Activated CD4-positive, alpha-beta T cell treated with anti-CD3 and anti-CD28 coated beads, Interleukin-2, Interleukin-4, amounts not matched to agents 100 ng/mL and 50 ng/mL, durations not matched to agents 16 hours and 8 hours (primary cell): ENCODE measurements at places on chromosomes 6 and 20.
A peak's percentile ranks its signal among the peaks of the same experiment; 100 is the strongest.

DNA sequence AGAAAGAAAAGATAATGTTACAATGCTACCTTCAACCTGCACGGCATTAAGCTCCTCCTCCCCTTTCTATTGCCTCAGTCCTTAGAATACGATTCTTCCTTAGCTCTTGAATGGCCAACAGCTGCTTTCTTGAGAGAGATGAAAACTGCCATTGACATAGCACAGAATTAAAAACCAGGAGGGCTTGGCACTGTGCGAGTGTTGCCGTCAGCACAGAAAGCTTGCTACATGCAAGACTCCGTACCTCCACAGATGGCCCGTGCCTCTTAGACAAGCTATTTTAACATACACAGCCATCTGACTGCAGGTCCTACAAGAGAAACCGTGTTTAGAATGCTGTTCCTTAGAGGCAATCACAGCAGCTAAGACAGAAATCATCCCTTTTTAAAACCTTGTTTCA is 51.7 kb downstream of the ALDH5A1 start:
- no peak for DNase-seq

DNA sequence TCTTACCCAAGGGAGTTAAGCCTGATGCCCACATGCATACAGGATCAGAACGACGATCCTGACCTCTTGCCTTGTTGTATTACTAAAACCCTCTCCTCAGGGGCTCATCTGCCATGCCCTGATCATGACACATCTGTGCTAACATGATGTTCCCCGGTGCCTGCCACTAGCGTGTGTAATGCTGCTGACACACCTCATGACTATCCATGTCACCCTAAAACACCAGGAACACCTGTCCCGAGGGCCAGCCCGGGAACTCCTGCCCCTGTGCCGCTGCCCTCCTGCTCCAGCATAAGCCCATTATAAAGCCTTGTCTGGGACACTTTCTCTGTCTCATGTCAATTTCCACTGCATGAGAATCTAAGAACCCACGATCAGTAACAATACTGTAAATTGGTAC is 7.6 kb downstream of the SERPINB6 start:
- DNase-seq, result no peak

DNA sequence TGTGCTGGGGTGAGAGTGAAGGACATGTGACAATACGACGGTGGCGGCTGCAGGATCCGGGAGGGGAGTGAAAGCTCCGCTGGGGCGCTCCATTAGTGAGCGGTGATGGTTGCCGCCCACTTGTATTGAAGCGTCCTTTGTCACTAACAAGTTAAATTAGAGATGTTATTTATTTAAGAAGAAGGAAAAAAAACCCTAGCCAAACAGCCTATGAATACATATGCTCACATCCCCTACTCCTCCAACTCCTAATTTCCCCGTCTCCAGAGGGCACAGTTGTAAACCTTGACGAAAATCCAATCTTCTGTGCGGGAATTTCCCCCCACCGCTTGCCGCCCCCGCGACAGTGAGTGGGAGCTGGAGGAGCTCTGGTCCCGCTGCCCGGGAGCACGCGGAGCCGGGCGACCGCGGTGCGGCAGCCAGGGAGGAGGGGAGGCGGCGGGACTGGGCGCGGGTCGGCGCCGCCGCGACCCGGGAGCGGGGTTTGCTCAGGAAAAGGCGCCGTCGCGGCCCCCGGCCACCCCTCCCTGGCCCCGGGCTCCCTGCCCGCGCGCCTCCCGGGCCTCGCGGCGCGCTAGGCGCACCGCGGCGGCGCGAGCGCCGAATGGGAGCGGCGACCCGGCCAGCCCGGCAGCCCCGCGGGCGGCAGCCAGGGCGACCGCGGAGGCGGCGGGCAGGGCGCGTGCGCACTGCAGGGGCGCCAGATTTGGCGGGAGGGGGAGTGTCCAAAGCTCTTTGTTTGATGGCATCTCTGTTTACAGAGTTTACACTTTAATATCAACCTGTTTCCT is at the start of gene MYB:
Gene MYB, plus strand, starts transcription at position 767 of the 791 bp plus-strand sequence. CDS start 206 bp downstream, outside the sequence.
- peak; percentile 89 for DNase-seq

DNA sequence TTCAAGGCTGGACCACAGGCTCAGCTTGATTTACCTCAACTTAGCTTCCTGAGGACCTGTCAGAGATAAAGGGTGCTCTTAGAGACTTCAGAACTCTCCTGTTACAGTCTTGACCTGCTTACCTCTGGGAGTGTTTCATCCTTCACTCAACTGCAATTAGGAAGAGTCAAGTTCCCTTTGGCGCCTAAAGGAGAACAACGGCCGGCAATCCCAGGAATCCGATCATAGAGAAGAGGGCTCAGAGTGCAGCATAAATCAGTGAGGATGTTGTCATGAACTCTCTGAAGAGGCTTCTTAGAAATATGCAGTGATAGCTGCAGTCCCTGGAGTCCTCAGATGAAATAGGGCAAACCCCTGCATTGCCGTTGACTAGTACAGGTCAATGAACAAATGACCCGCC is 36.4 kb downstream of the LYRM2 start:
- no peak for DNase-seq

DNA sequence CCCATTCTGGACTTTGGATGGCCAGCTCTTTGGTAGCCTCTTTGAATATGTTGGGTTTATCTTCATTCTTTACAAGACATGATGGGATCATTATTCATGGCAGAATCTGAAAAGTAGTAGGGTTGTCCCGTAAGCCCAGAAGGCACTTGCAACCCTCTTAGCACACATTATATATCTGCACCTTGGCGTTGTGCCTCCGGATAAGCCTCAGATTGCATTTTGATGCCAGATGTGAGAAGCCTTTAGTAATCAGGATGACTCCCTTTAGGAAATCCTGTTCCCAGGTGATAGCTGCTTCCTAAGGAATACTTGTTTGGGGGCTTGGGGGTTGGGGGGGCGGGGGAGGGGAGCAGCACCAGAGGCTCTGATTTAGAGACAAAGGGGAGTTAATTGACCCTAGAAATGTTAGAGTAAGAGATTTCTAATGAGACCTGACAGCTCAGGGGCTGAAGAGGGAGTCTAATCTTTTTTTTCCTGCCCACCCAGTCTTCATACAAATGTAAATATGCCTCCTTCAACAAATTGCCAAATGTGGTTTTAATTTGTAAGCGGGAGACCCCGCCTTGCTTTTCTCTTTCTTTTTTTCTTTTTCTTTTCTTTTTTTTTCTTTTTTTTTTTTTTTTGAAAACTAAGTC is 55.1 kb downstream of the JAG1 start:
- no peak for DNase-seq

DNA sequence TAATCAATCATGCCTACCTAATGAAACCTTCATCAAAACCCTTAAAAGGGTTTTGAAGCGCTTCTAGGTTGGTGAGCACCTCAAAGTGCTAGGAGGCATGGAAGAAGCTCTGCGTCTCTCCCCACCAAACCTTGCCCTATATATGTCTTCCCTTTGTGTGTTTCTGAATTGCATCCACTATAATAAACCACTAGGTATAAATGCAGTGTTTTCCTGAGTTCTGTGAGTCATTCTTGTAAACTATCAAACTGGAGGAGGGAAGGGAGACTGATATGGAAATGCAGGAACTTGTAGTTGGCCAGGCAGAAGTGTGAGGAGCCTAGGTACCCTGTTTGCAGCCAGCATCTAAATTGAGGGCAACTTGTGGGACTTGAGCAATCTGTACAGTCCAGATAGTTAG is 698.8 kb downstream of the DOK5 start:
- no peak for DNase-seq

DNA sequence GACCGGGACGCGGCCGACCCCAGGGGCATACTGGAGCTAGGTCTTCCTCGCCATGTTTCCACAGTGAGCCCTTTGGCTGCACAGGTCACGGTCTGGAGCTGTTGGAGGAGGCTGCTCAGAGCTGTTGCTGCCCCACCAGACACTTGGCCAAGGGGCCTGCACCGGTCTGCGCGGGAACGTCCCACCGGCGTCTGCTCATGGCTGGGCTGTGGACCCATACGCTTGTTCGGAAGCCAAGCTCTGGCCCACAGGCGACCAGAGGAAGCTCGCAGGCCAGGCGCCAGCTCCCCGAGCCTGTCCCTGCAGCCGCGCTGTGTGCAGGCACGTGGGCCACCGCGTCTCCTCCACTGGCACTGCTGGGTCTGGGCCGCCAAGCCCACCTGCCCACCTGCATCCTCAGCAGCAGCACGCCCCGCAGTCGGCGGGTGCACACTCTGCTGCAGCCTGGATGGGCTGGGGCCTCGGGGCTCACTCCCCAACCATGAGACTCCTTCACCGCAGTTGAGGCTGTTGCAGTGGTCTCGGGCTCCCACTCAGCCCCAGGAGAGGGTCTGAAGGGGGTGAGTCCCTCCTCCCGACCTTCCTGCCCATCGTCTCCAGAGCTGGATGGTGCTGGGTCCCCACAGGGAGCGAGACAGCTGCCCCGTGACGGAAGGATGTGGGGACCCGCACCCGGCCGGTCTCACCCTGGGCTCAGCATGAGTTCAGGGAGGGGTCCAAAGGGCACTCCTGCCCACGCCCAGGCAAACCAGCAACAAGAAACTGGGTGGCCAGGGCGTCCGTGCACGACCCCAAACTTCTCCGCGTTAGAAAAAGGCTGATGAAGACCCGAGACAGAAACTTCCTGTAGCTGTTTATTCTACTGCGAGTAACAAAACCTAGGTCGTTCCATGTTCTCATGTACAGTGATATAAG is 15.5 kb upstream of the TCFL5 start:
- DNase-seq, result no peak

DNA sequence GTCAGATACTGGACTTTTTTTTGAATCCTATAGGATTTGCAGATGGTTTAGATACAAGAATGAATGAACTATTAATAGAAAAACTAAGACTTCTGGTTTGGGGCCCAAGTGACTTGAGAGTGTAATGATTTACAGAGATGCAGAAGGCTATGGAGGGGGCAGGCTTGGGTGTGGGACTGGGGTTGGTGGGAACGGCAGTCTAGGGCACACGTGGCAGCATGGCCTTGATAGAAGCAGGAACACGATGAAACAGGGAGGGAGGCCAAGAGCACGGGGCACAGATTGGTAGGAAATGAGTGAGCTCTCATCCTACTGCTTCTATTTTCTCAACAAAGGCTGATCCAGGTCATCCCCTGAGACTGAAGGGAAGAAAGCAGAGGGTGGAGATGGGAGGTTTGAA is 3.4 kb upstream of the UST start:
- DNase-seq, result no peak

GRCh38 chr20:48631114-48632016 is 196.4 kb downstream of the PREX1 start:
- no peak for DNase-seq

DNA sequence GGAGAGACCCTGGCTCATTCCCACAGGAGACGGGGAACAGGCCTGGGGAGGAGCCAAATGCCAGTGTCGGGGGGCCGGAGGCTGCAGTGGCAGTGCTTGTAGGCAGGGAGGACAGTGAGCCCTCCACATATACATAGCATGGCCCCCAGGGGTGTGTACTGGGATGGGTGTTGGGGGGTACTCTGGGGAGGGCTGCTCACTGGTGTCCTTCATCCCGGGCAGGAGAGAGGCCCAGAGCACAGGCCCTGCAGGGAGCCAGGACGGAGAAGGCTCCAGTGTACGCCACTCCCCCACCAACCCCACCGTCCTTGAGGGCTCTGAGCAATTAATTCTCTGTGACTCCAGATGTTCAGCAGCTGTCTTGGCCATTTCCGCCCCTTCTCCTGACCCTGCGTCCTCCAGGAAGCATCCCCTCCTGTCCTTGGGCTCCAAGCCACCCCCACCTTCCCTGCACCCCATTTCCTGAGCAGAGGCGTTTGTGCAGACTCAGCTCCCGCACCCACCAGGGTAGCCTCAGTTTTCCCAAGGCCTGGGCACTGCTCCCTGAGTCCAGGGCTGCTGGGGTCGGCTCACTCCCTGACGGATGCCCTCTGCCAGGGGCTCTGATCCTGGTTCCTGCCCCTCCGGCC is 3.4 kb upstream of the ABHD16B start:
- DNase-seq, result no peak

DNA sequence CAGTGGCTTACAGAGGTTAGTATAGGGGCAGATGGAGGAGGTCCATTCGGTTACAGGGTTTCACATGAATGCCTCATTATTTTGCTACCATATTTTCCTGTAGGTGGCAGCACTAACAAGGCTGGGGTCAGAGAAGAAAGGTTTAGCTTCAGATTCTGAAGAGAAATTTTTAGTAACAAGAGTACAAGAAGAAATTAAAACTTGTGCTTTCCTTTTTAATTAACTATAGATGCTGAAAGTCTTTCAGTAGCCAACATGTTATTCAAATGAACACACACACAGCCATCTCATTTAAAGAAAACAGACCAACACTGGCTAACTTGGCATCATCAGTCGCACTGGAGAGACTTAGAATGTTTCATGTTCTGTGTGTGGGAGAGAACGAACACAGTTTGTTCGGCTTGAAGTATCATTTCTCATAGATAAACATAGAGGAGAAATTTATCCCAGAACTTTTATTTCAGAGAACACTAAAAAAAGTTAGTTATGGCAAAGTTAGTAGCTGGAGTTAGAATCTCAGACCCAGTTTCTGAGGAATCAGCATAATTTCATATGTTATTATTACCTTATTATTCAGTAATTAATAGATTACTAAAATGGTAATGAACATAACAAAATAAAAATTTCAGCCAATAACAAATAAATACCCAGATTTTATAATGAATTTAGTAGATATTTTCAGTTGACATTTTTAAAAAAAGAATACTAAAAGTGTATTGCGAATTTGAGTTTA is 314.0 kb upstream of the RSPO3 start:
- DNase-seq, result peak; percentile 38

DNA sequence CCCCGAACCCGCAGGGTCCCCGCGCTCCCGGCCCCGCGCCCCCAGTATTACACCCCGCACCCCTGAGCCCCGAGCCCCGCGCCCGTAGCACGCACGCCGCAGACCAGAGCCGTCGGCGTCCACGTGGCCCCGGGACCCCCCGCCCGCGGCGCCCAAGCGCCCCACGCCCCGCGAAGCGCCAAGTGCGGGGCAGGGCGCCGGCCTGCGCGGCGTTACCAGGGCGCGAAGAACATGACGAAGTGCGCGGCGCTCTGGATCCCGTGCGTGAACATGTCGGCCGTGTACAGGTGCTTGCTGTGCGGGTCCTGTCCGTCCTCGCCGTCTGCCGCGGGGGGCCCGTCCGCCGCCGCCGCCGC is 312 bp downstream of the TXNDC5 start:
- DNase-seq, result peak; percentile 16

- DNase-seq, result no peak
Measured at GRCh38 chr6:513961-514360, 122.4 kb downstream of the IRF4 start.

DNA sequence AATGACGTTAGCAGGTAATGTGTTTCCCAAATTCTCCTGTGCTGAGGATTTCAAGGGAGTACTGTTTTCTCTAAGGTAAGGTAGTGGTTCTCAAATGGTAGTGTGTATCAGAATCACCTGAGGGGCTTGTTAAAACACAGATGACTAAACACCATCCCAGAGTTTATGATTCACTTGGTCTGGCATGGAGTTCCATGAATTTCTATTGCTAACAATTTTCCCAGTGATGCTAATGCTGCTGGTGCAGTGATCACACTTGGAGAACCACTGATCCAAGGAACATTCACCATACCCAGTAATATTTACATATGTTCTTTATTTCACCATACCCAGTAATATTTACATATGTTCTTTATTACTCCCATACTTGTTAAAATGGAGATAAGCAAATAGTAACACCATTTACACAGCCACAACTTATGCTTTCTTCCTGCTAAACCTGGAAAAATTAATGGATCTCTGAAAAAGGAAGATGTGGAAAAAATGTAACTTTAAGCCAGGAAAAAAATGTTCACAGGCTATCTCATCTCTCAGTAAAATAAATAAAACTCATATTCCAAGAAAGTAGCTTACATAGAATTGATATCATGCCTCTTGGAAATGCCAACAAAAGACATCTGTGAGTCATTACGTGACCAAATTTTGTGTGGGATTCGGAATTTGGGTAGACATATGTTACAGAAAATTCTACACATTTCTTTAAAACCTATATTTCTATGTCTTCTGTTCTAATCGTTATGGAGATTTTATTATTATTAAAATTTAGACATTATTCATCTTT is 129.5 kb downstream of the MMUT start:
- no peak for DNase-seq

- DNase-seq, result no peak
Measured at GRCh38 chr20:59571151-59571550, 33.2 kb upstream of the PHACTR3 start.
